Psoas muscle (tissue), 8 donors: ENCODE measurements at places on chromosomes 2 and 18. TPM values are rescaled to one million over a fixed set of nuclear protein-coding genes. Genes with fewer than 3 reads are reported as not detected.
A peak's percentile ranks its signal among the peaks of the same experiment; 100 is the strongest.

STAT4 gene
- total RNA-seq: 0.26 TPM

ANKRD62 gene
- total RNA-seq: not detected

DNA sequence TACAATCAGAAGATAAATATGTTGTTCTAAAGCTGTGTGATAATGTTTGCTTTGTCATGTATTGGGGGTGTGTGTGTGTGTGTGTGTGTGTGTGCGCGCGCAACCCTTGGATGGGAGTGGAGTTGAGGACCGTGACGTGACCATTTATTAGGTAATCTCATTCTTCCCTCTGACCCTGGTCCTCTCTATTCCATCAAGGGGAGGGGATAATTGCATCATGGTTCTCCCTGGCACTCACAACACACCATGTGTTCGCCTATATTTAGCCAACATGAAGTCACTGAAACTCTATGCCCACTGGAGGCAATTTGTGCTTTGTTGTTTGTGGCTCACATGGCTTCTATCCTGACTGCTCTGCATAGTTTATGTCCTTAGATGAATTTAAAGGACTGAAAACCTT, 79.8 kb upstream of the LRPPRC start:
- no peaks in the 10 kb centered on the region for H3K36me3 ChIP-seq
- H3K4me3 ChIP-seq: no peak overlapping the region
- peak; percentile 87 for DNase-seq
- H3K27me3 ChIP-seq: no peaks in the 10 kb centered on the region
- peak overlapping the region; percentile 91 for H3K27ac ChIP-seq

MAP2 gene
- total RNA-seq: 6.5 TPM

DNA sequence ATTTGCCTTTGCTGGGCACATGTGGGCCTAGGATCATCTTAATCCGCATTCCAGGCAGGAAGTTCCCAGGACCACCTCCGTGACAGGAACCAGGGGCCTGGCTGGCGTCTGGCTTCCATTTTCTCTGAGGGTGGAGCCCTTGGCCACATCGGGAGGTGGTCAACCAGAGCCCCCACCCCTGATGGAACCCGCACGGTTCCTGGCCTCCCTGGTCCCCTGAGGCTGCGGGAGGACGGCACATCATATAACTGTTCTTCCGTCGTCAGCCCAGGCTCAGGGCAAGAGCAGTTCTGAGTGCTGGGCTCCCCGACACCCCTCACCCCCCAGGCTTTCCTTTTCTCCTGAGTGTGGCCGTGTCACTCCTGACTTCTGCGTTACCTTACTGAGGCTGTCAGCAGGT, 13.5 kb downstream of the ESPNL start:
- no peak overlapping the region for H3K27ac ChIP-seq
- H3K4me1 ChIP-seq: peaks cover 3% of the 10 kb centered on the region
- H3K27me3 ChIP-seq: no peaks in the 10 kb centered on the region
- H3K36me3 ChIP-seq: no peaks in the 10 kb centered on the region
- no peak overlapping the region for H3K4me3 ChIP-seq

GRCh38 chr18:36525913-36526312, 228.4 kb downstream of the FHOD3 start:
- H3K27me3 ChIP-seq: no peaks in the 10 kb centered on the region
- DNase-seq: no peak
- H3K27ac ChIP-seq: no peak overlapping the region
- H3K4me3 ChIP-seq: no peak overlapping the region
- no peaks in the 10 kb centered on the region for H3K36me3 ChIP-seq

UGT1A10 gene
- total RNA-seq: not detected
